ENCODE measurements at places on chromosomes 16 and 17.

DNA sequence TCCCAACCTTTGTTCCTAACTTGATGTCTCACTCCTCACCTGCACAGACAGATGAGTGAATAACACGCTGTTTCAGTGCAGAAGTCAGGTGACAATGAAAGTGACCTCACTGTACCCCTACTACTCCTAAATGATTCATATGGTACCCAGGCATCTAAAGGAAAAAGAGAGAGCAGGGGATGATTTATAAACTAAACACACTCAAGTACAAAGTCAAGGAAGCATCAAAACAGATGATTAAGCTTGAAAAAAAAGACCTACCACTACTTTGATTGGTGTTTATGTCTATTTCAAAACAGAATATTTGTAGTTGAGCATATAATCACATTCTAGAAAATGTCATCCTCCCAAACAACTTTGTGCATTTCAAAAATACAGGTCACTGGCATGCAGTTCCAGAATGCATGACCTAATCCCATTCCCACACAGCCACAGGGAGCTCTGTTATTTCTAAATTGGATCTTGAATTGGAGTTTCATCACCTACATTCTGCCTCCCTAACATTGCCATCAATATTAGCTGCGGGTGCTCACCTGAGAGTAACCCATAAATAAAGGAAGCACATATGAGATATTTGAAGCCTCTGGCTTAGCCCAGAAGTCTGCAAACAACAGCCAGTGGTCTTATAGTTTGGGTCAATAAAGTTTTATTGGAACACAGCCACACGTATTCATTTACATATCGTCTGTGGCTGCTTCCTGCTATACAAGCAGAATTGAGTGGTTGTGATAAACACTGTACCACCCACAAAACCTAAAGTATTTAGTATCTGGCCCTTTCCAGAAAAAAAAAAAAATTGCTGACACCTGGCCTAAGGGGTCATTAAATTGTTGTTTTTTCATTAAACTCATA is 14.0 kb downstream of the HS3ST3A1 start:
- DNase-seq: no peak

DNA sequence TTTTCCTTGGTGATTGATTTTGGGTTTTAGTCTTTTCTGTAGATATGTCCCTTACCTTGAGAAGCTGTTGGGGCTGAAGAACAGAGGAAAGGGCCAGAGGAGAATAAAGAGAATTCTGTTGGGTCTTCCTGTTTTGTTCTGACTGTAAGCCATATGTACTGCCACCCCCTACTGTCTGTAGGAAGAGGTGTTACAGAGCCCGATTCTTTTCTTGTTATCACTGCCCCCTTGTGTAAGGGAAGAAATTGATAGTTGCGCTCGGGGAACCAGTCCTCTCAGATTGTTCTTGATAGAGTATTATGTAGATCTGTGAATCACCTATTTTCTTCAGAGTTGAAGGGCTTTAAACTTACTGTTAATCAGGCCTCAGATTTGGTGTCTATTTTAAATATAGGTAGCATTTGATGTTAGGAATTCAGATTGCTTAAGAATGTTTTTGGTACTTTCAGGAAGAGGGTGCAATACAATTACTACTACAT is 2.4 kb downstream of the TANC2 start:
- DNase-seq: peak; percentile 72

DNA sequence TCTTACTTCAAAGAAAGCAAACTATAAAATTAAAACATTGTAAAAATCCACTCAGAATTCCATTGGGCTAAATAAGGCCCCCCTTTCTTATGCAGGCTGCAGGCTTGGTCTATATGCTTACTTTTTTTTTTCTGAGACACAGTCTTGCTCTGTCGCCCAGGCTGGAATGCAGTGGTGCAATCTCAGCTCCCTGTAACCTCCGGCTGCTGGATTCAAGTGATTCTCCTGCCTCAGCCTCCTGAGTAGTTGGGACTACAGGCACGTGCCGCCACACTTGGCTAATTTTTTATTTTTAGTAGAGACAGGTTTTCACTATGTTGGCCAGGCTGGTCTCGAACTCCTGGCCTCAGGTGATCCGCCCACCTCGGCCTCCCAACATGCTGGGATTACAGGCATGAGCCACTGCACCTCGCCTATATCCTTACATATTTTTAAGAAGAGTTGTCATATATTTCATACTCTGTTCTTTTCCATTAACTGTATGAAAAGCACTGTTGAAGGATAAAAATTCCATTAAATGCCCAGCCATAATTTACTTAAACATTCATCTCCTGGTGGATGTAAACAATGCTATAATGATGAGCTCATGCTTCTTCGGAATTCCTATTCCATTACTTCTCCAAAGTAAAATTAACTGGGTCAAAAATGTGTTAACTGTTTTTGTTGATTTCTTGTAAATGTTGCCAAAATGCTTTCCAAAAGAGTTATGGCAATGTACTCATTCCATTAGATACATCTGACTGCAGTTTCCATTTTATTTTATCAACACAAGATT is 17.8 kb downstream of the SNN start:
- no peak for DNase-seq

DNA sequence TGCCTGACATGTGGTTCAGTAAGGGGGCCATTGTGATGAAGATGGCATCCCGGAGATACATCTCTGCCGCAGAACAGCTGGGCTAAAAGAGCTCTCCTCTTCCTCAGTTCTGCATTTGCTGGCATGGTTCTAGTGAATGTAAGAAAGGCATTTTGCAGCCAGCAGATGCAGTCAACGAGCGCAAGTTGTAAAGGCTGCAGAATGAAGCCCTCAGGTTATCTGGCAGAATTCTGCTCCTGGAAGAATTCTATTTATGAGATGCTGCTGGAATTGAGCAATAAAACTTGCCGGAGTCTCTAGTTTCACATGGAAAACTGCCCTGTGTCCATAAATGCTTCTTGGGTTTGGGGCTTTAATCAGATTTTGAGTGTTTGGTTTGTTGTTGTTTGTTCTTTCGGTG is 176.8 kb upstream of the HSBP1 start:
- DNase-seq: no peak

GRCh38 chr17:7932949-7933348 is 943 bp downstream of the CNTROB start:
- peak; percentile 83 for DNase-seq

DNA sequence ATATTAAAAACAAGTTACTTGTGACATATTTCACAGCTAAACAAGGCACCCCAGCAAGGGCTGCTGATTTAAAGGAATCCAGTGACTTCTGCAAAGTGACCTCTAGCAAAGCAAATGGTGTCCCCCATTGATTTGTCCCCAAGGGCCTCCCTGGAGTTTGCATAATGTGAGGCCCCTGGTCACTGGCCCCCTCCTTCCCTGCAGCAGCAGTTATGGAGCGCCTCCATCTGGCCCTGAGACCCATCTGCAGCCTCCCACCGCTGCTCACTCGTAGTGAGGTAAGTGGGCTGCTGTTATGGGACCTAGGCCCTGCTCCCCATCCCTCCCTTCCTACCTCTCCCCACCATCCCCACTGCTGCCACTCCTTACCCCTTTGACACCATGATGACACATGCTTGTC is 19.6 kb upstream of the EEF2K start:
- no peak for DNase-seq

- no peak for DNase-seq
Observed at GRCh38 chr17:18626152-18626870, 17.9 kb downstream of the TBC1D28 start.

GRCh38 chr16:29714972-29715371 is 30.8 kb downstream of the C16orf54 start:
- DNase-seq: no peak

DNA sequence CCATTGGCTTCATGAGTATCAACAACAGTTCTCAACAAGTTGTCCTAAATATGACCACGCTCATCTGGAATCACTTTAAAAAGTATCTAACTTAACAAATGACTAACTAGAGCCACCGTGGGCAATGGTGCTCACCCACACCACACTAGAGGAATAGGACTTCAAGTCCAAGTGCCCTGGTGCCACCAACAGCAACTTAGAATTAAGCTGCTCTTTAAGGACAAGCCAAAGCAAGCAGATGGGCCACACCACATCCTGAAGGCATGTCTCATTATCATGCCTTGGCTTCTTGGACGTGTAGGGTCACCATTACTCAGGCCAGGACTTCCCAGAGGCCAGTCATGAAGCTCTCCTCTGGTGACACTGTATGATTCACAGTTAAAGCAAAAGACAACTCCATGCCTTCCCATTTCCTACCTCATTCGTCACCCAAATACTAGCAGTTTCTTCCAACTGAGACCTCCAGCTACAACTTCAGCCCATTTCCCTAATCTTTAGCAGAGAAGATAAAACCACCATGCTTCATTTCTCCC is 9.4 kb upstream of the SLC6A4 start:
- no peak for DNase-seq

GRCh38 chr16:85584819-85585282 is 28.3 kb upstream of the GSE1 start:
- no peak for DNase-seq

DNA sequence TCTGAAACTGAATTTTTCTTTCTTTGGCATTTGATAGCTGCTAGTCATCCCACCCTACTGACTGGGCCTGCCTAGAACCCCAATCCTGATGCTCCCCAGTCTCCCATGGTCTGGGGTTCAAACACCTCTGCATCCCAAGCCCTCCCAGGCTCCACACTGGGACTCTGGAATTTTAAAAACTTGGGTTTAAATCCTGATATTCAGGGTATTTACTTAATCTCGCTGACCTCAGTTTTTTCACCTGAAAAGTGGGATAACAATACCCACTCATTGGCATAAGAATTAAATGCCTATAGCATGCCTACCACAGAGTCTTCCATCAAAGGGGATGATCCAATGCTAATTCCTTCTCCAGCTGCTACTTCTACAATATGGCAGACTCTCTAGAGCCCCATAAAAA is 264.4 kb downstream of the NPIPA8 start:
- no peak for DNase-seq

DNA sequence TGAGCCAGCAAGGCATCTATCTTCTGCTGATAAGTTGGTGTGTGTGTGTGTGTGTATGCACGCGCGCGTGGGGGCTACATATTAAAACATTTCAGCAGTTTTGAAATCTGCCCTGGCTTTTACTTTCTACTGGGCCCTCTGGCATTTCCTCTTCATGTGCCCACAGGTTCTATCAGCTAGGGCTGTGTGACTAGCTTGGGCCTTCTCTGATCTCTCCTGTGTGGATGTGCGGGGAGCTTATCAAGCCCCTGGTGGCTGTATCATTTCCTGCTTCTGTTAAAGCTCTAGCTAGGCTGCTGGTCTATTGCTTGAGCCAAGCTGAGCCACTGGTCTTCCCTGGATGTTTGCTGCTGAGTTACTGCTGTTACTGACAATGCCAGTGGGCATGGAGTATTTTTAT is 132.5 kb downstream of the AATF start:
- DNase-seq: no peak

DNA sequence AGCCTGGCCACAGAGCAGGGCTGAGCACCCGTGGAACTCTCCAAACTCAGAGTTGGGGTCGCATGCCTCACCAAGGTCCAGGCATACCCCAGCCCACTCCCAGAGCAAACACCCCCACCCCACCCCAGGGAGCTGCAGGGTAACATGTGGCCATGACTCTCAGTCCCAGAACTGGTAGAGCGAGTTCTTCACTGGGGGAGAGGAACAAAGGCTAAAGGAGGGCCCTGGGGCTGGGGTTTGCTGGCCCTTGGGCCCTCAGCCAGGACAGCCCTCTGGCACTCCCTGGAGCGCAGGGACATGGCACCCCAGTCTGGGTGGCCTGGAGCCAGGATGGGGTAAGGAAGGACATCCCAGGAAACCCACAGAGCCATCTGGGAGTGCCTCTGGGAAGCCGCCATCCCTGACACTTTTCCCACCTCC is 4.2 kb downstream of the HID1 start:
- no peak for DNase-seq

DNA sequence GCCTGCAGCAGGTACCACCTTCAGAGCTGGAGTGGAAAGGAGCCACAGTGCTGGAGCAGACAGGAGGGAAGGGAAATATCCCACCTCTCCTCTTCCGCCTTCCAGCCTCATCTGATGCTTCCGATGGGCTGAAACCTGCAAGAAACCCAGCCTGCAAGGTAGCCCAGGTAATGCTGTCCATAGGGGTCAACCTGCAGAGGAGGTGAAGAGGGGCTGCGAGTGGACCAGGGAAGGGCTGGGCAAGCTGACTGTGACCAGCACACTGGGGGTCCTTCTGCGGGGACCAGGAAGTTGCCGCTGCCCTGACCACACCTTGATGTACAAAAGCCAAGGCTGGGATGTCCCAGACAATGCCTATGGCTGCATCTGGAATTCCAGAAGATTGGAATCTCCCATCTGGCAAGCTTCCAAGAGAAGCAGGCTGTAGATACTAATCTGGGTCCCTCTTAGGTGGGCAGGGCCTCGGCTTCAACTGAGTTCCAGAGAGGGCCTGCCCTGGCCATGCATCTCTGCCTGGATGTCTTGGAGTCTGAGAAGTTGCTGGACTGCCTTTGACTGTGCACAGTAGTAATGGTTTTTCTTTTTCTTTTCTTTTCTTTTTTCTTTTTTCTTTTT is 5.8 kb downstream of the FOXL1 start:
- no peak for DNase-seq

GRCh38 chr17:73068322-73069153 is 23.9 kb downstream of the SLC39A11 start:
- DNase-seq: no peak

DNA sequence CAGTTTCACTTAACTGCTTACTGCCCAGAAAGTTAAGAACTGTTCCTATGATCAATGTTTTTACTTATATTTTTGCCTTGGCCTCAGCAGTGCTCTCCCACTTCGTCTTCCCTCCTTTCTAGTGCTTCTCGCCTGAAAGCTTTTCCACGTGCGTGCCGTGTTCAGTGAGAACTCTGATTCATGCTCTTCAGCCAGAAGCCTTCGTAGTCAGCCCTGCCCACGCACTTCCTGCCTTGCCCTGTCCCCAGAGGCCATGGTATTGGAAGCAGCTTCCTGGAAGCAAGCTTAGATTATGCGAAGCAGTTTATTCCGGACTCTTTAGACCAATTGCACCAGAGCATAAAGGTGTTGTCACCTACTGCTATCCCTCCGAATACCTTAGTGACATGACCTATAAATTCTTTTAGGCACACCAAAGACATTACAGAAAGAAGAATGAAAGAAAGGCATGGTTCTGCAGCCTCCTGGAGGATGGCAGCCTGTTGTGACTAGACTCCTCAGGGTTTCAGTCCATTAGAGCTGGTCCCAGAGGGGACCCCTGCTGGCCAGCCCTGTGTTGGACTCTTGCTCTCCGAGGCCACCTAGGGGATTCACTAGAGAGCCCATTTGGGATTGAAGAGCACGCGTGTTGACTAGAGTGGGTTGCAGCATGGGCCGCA is 105.2 kb downstream of the RPTOR start:
- DNase-seq: no peak

DNA sequence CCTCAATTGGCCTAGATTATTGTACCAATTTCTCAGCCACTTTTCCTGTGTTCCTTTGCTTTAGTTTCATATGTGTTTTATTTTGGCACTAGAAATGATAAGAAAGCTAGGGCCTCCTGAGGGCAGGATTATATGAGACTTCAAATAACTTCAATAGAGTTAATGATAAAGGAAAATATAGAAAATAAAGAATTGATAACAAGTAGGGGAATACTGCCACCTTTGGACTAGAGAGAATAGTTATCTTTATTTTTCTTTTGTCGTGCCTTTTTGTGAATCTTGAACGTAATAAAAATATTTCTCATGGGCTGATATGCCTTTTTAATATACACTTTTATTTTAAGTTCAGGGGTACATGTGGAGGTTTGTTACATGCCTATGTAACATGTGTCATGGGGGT is 29.3 kb upstream of the RBL2 start:
- DNase-seq: no peak

- no peak for DNase-seq
Observed at GRCh38 chr16:739560-740458, 988 bp downstream of the CIAO3 start.

- DNase-seq: no peak
Observed at GRCh38 chr17:73782641-73783381, 138.6 kb upstream of the SDK2 start.

- no peak for DNase-seq
Observed at GRCh38 chr16:66254106-66254505, 112.4 kb upstream of the CDH5 start.

Data from CD14-positive monocyte (primary cell).